Fibroblast of upper back skin (primary cell): ENCODE measurements at places on chromosomes 4 and X.

- peak; percentile 57 for DNase-seq
These were observed 803.6 kb downstream of the GLUD2 start for GRCh38 chrX:121851033-121851432.

DNA sequence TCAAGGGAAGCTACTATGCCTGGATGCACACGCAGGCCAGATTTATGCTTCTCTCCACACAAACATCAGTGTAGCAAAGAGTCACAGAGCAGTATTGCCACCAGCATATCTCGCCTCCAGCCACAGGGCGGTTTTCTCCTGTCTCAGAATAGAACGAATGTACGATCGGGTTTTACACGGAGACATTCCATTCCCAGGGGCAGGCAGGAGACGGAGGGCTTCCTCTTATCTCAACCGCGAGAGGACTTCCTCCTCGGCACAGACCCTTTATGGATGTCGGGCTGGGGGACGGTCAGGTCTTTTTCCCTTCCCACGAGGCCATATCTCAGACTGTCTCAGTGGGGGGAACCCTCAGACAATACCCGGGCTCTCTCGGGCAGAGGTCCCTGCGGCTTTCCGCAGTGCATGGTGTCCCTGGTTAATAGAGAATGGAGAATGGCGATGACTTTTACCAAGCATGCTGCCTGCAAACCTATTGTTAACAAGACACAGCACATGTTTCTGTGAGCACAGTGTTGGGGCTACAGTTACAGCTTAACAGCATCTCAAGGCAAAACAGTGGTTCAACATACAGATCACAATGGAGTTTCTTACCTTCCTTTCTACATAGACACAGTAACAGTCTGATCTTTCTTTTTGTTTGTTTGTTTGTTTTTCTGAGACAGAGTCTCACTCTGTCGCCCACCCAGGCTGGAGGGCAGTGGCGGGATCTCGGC is 24.1 kb downstream of the CSF2RA start:
- no peak for DNase-seq

- no peak for DNase-seq
These were observed 76.0 kb upstream of the MXD4 start for GRCh38 chr4:2337896-2338295.

DNA sequence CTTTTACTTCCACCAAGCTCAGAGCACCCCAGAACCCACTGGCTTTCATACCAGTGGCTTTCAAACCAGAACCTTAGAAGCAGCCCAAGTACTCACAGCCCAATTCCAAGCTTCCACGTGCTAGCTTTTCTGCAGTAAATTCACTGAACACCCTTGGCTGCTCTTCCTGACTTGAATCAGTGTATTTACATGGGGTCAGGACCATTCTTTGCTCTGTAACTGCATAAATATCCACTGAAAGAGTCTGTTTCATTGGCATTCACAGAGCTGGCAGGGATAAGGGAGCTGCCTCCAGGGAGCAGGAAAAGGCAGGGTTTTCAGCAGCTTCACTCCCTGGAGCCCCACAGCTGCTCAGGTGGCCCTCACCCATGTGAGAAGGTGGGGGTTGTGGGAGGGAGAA is 43.8 kb downstream of the RAI2 start:
- no peak for DNase-seq

- no peak for DNase-seq
These were observed 26.4 kb downstream of the DHRSX start for GRCh38 chrX:2474280-2474962.

- no peak for DNase-seq
These were observed 16.0 kb upstream of the MMRN1 start for GRCh38 chr4:89878611-89879010.
